ENCODE measurements at places on chromosomes 2 and 18.

GRCh38 chr2:216429428-216429827 lies 17.1 kb downstream of the SMARCAL1 start:
- no peak for DNase-seq

DNA sequence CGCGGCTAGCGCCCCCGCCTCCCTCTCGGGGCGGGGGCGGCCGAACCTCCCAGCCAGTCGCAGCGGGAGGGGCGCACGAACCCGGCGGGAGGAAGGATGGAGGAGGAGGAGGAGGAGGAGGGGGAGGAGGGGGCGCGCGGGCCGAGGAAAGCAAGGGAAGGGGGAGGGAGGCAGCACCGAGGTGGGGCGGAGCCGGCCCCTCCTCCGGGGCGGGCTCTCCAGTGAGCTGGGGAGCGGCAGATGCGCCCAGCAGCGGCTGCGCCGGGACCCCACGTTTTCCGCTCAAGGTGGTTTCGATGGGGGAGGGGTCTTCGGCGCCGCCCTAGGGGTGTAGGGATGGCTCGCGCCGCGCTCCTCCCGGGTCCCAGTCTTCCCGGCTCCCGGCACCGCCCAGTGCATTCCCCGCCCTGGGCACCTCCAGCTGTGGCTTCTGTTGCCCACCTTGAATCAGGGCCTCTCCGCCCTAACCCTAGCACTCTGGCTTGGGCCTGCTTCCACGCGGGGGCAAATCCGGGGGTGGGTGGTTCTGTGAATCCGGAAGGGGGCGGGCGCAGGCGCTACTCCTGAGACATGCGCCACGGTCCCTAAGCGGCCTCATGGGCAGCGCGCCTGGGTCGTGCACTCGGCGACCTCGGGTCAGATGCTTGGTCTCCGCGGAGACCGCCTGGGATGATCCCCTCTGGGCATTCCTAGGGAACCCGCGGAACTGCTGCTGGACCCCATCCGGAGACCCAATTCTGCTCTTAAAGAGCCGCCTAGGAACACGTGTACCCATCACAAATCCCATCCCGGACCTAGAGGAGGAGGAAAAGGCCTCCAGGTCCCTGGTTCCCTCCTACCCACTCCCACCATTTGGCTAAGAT lies at the start of gene FBXO41:
Gene FBXO41 (minus strand): TSS at position 183 of the 863 bp plus-strand sequence. CDS start 14,848 bp downstream, outside the sequence.
- peak; percentile 79 for DNase-seq

DNA sequence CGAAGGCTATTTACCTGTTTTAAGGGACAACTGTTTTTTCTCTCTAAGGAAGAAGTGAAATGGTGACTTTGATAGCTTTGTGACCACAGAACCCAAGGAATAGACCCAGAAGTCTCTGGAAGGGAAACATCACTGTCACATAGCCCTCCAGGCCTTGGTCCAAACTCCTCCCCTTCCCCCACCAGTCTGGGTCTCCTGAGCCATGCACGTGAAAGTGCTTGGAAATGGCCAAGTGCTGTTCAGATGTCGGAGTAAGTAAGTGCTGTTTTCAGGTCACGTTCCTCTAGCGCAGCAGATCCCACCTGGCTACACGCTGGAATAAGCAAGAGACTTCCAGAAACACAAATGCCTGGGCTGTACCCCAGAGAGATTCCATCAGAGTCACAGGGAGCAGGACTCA lies 73.0 kb upstream of the AFF3 start:
- no peak for DNase-seq

DNA sequence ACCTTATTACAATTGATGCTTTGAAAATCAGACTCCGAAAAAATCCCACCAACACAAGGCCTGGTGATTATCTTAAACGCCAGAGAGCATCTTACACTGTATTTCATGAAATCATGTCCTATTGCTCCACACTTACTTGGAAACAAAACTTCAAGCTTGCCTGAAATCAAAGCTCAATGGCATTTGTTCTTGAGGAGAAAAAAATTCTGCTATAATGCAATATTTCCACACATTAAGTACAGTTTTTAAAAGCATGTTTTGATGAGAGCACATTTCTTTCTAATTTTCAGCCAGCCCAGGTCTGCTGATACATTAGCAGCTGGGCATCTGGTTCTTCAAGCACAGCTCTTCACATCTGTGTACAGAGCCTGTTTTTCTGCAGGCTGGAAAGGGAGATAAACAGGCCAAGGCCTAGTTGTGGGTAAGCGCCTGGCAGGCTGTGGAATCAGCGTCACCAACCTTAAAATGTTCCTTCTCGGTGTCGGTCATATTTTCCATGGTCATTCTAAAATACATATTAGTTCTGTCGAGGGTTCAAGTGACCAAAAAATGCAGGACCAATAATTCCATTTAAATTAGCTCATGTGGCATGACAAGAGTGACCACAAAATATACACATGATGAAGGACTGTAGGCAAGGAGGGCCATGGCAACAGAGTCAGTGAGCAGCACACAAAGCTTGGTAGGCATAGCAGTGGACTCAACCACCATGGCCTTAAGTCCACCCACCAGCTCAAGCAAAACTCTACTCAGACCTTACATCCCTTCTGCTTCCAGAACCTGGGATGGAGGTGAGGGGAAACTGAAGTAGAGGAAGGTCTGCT lies 20.9 kb downstream of the SLC8A1 start:
- DNase-seq, result no peak

- DNase-seq, result no peak
Measured at GRCh38 chr2:167581961-167582574, 665.3 kb downstream of the STK39 start.

GRCh38 chr18:28050545-28050944 lies 126.4 kb downstream of the CDH2 start:
- DNase-seq, result no peak

DNA sequence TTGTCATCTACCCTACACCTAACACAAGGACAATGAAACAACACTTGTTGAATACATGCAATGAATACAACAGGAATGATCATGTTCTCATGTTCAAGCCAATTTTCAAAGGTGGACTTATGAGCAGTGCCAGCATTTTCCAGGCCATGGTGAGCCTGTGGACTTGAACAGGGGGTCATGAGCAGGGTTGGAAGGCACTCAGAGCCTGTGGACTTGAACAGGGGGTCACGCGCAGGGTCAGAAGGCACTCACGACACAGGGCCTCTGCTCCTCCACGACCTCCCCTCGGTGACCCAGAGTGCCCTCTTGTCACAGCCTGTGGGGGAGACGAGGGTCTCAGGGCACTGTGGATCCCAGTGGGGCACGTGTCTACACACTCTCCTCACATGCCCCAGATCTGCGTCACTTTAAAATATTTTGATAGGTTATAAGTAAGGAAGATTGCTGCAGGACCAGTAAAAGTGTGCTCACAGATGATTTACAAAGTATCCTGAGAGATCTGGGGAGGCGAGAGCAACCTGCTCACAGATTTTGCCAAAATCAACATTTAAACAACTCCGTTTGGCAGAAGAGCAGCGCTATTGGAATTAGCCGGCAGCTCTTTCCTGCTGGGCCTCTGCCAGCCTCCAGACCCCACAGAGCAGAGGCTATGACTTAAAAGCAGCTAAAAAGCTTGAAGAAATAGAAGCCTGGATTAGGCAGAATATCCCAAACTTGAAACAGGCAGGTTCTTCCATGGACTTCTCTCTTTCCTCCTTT lies 121.9 kb downstream of the TMEM18 start:
- no peak for DNase-seq

DNA sequence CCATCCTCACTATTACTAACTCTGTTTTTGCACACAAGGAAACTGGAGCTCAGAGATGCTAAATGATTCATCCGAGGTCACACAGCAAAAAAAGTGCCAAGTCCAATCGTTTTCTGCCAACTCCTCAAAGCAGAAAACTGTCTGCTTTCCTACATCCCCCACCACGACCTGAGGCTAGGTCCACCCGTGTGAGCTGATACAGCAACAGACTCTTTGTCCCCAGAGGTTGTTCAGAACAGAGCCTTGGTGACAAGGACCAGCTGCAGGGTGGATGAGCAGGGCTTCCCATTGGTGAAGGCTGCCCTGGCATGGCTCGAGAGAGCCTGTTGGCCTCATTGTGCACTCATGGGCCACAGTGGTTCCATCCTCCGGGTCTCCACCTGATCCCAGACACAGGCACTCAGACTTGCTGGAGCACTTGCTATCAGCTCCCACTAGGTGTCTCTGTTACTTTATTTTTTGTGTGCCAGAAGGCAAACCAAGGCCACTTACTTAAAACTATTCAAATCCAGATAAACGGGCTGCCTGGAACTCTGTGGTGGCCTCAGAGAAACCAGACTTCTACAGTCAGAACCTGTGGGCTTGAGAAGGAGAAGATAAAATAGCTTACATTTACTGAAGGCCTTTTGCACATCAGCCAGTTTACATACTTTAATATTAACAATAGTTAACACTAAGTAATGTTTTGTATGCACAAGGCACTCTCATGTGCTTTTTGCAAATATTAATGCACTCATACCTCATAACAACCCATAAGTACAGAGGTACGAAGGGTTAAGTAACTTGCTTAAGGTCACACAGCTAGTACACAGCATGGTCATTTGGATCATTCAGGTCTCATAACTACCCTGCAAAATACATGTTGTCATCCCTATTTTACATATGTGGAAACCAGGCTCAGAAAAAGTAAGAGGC lies 62.9 kb upstream of the CTIF start:
- no peak for DNase-seq

DNA sequence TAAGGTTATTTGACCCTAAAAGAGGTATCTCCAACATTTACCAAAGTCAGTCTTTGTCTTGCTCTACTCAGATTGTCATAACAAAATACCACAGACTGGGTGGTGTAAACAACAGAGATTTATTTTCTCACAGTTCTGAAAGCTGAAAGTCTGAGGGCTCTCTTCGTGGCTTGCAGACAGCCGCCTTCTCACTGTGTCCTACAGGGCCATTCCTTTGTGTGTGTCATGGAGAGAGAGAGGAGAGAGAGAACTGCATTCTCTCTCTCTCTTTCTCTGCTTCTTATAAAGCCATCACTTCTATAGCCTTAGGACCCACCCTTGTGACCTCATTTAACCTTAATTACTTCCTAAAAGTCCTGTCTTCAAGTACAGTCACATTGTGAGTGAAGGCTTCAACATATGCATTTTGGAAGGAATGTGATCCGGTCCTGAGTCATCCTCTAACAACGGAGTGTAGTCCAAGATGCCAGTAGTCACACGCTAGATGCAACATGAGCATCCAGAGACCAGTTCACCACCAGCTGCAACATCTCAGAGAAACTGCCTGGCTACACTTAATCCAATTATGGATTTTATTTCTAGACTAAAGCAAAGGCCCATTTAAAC lies 130.2 kb downstream of the CD226 start:
- no peak for DNase-seq

- DNase-seq, result no peak
Measured at GRCh38 chr2:119282146-119282995, 58.7 kb downstream of the STEAP3 start.

GRCh38 chr2:98502556-98503335 lies 58.1 kb downstream of the INPP4A start:
- DNase-seq, result no peak

DNA sequence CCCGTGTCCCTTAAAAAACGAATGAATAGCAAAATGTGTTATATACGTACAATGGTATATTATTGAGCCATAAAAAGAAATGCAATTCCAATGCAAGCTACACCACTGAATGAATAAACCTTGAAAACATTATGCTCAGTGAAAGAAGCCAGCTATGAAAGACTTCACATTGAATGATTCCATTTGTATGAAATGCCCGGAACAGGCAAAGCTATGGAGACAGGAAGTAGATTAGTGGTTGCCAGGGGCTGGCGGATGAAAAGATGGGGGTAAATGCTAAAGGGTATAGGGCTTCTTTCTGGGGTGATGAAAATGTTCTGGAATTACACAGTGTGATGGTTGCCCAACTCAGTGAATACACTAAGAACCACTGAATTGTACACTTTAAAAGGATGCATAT lies 113.3 kb downstream of the NOL10 start:
- no peak for DNase-seq

GRCh38 chr18:5879479-5879882 lies 15.8 kb downstream of the TMEM200C start:
- DNase-seq, result no peak

DNA sequence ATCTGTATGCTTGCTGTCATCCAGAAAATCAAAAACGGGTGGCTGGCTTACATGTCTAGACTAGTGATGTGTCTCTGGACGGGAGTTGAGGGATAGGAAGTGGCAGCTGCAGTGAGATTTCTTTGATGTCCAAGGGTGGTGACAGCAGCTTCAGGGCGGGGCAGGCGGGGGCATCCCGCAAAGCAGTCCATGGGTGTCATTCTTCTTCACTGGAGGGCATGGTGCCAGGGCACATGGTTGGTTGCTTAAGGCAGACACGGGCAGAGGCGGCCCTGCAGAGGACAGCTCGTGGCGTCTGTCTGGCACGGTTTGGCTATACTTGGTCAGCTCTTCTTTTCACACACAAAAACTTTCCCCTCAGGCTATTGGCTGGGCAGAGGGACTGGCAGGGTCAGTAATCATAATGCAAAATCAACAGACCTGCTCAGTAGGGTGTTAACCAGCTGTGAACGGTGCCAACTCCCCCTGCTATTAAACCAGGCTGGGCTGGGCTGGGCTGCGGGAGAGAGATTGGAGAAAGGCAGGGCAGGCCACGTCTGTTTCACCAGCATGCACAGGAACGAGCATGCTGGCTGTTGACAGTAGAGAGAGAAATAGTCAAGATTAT lies 63.7 kb downstream of the COL4A3 start:
- DNase-seq, result no peak

- DNase-seq, result no peak
Measured at GRCh38 chr18:8778386-8778785, 73.0 kb downstream of the MTCL1 start.

- DNase-seq, result no peak
Measured at GRCh38 chr2:69831354-69831905, 2.0 kb downstream of the GMCL1 start.

DNA sequence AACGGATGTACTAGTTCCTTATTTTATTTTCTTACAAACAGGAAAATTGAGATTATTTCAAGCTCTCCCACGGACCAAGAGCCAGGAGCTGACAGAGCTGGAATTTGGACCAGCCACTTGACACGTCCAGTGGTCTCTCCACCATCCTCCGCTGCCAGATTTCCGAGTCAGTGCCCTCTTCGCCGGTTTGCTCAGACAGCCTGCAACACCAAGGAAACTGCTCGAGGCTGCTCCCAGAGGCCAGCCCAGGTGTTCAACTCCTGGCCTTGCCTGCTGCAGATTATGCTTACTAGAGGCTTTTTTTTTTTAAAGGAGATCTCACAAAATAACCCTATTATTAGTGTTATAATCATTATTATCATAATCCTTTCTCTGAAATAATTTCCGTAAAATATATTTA lies 779.8 kb downstream of the RNF144A start:
- no peak for DNase-seq

GRCh38 chr2:167298017-167298416 lies 409.7 kb downstream of the XIRP2 start:
- DNase-seq, result no peak
